ENCODE measurements at places on chromosomes 6 and 20.

DNA sequence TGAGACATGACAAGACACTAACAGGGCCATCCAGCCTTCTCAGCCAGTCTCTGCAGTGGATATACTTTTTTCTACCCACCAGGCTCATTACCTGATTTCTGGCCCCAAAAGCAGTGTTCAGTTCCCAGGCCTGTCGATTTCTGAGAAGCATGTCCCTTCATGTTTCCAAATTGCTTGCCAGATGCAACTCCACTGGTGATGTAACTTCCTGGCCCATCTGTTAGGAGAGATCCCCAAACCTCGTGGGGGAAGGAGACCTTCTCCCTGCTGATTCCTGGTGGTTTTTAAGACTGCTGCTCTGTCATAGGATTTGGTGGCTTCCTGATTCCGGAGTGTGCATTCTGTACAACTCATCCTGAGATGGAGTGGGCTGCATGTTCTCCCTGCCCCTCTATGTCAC lies 31.6 kb upstream of the MRPS10 start:
- no peak for DNase-seq

- no peak for DNase-seq
These were observed 117.5 kb upstream of the ID4 start for GRCh38 chr6:19719691-19720128.

- no peak for DNase-seq
These were observed 110.2 kb downstream of the HTR1B start for GRCh38 chr6:77353129-77353528.

DNA sequence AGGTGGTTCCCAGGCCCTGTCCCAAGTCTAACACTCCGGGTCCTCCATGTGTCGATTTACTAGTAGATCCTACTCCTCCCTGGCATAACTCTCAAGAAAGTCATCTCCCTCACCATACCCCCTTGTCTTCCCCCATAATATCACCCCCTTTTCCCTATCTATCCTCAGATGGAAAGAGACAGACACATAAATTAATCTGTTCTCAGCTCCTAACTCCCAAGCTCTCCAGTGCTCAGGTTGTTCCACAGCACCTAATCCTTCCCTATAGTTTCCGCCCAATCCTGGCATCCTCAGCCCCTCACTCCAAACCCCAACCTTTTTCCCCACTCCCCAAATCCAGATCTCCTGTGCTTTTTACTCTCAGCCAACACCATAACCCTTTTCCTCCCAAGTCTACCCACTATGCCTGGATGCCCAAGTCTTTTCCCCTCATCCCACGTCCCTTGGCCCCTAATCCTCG lies 808 bp downstream of the ILRUN start:
- DNase-seq = no peak

- no peak for DNase-seq
These were observed 34.4 kb downstream of the DSE start for GRCh38 chr6:116405138-116405537.

DNA sequence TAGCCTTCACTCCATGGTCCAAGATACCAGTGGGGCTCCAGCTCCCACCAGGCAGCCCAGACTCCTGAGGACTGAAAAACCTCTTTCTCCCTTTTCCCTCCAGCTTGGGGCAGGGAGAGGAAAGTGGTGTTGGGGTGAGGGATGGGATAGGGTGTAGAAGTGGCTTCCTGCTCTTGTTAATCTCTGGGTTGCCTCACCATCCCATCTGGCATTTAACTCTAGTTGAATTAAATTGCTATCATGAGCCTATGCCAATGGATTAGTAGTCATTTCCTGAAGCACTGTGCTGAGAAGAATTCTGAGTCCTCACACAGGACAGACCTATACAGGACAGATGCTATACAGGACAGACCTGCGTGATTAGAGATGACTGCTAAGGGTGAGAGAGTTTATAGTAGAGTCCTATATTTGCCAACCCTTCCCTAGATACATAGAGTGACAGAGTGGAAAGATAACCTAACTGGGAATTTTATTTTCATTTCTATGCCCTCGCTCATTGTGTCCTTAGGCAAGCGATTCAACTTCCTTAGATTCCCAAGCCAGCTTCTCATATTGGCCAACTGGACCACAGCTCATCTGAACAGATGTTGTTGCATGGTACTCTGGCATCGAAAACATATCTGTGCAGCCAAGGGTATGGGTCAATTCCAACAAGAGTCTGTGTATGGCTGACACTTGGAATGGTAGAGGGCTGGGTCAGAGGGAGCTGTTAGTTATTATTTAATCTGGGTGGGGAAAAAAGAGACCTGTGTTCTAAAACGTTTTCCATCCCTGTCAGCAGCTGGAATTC lies 42.8 kb downstream of the MCHR2 start:
- DNase-seq = no peak

DNA sequence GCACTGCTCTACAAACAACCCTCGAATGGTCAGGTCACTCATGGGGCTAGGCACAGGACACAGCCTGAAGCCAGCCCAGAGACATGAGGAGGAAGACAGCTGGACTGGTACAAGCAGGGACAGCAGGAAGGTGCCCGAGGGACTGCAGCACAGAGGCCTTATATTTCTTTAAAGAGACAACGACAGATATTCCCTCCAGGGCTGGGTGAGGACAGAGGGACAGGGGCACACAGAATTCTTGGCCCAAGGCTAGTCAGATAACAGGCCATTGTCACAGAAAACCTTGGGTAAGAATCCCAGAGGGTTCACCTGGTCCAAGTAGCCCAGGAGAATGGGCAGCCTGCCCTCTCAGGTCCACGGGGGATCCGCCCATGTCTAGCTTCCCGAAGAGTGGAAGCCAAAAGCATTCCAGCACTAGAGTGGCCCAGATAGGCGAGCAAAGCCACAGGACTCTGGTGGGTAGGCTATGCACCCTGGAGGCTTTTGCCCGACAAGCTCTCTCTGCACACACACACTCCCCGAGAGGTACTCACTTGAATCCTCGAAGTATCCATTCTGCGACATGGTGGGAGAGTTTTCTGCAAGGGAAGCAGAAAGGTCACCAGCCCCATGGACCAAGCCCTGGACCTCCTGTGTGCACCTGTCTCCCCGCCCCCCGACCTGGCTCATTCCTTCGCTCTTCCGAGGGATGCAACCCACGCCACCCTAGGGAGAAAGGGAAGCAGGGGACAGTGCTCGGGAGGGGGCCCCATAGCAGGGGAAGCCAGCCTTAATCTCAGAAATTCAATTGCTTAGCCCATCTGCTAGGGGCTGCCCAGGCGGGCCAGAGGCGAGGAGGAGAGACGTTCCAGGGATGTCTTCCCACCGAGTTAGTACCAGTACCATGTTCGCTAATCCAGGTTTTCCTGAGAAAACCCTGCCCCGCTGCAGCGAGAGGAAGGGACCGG lies 1.7 kb downstream of the SLC4A11 start:
- DNase-seq = no peak

GRCh38 chr6:53377289-53377688 lies 28.5 kb upstream of the ELOVL5 start:
- DNase-seq = no peak

GRCh38 chr20:3923818-3924217 lies 34.6 kb downstream of the PANK2 start:
- DNase-seq = no peak

GRCh38 chr20:62989201-62989601 lies 17.6 kb downstream of the BHLHE23 start:
- DNase-seq = no peak

DNA sequence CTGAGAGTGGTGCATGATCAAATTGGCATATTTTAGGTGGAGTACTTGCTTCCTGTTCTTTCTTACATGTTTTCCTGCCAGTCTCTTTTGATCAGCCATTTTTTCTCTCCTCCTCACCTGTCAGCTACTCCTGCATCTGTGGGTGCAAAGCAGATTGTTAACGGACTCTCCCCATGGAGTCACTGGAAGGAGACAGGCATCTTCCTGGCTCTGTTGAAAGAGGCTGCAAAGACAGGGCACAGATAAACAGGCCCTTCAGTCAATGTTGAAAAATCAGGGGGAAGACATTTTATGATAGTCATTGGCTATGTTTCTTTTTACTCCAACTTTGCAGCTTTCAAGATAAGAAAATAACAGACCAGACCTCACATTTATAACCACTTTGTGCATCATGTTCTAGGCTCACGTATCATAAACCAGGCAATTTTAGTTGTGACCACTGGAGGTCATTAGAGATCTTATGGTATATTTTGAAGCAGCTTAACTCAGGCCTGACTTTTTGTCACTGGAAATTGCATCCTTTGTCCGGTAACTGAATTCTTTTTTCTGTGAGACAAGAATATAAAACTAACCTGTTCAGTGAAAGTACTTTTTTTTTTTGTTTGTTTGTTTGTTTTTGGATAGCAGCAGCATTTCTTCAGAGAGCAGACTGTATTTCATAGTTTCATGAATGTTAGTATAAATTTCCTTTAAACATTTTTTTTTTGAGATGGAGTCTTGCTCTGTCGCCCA lies 20.1 kb downstream of the ECT2L start:
- peak; percentile 44 for DNase-seq

DNA sequence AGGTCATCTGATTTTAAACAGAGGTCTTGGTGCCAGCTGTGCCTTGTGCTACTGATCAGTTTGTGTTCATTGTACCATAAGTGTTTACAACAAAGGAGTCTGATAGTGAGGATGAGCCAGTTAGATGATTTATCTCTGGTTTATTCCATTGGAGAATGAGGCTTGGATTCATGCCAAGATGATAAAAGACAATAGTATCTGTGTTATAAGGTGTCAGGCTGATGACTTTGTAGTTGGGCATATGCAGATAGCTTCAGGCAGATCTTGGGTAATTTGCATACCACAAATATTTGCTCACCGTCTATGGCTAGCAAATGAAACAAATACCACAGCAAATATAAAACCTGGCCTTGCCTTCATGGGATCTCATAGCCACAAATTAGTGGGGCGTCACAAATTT lies 43.3 kb upstream of the PHACTR2 start:
- DNase-seq = no peak

GRCh38 chr20:52012079-52012478 lies 179.5 kb downstream of the ZFP64 start:
- no peak for DNase-seq

GRCh38 chr6:129644567-129645015 lies 65.4 kb downstream of the ARHGAP18 start:
- no peak for DNase-seq

Data from HuH-7 (cell line).